ENCODE measurements at places on chromosomes 2 and 18.

DNA sequence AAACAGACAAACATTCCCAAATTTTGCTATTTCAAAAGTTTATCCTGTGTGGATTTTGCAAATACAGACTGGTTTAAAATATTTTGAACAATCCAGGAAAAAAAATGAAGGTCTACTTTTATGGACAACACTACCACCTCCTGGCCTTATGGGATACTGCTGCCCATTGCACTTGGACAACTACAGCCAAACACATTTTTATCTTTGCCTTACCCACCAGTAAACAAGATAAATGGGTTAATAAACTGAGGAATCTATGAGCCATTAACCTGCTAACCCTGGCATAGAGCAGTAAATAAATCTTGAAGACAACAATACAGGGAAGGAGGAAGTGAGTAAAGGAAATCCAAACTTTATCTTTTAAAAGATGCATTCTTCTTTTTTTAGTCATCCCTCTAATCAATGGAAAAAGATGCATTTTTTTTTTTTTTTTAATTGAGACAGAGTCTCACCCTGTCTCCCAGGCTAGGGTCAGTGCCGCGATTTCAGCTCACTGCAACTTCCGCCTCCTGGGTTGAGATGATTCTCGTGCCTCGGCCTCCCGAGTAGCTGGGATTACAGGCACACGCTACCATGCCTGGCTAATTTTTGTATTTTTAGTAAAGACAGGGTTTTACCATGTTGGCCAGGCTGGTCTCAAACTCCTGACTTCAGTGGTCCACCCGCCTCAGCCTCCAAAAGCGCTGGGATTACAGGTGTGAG is 2.1 kb upstream of the SPIRE1 start:
- DNase-seq: no peak

GRCh38 chr18:28267276-28267675 is 90.3 kb upstream of the CDH2 start:
- no peak for DNase-seq

- DNase-seq: no peak
Observed at GRCh38 chr2:53576166-53576565, 191.4 kb upstream of the CHAC2 start.

GRCh38 chr2:82781176-82781915 is 1677.7 kb downstream of the SUCLG1 start:
- DNase-seq: no peak

DNA sequence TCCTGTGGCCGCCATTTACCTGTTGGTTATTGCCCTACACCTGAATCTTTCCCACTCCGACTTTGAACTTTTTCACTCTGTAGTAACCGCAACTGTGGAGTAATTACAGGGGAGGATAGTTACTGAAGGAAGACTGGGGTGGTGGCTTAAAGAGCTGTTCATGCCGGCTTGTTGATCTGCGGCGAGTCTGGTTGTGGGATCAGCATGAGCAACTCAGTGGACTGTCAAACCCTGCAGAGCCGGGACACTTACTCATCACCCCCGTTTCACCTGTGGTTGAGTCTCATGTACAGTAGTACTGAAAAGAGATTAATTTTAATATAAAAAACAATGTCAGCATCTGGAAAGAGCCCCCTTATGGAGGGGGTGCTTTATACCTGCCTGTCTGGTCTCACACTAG is 2.1 kb downstream of the ASB1 start:
- no peak for DNase-seq

DNA sequence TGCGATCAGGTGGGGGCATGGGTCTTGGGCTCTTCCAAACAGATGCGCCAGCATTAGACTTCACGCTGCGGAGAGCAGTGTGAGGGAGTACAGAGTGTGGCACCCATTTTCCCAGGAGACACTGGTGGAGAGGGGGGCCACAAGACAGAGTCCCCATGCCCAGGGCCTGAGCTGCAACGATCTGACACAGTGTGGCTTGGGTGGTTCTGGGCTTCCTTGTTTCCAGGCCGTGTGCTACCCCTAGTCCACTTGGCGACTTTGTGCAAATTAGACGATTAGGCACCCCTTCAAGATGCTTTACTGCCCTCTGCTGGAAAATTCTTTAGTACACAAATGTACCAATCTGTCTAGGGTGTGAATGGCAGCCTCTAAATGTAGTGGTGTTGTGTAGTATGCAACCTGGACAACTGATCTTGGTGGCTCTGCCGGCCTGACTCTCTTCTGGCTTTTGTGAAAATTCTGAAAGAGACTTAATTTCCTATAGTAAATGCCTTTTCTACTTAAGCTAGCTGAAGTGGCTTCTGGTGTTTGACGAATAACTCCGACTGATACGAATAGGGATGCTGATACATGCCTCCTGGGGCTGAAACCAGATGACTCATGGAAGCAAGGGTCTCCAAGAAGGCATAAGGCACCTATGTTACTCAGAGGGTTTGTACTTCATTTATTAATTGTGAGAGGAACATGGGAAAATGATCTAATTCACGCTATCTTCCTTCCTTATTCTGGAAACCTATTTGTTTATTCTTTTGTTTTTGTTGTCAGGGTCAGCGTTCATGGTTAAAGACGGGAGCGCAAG is 92.3 kb upstream of the SMAD2 start:
- DNase-seq: no peak

- DNase-seq: no peak
Observed at GRCh38 chr2:196376984-196377877, 205.9 kb upstream of the STK17B start.

- no peak for DNase-seq
Observed at GRCh38 chr2:38528008-38528442, 74.7 kb downstream of the HNRNPLL start.

GRCh38 chr2:101410746-101411145 is 23.4 kb upstream of the CREG2 start:
- no peak for DNase-seq

DNA sequence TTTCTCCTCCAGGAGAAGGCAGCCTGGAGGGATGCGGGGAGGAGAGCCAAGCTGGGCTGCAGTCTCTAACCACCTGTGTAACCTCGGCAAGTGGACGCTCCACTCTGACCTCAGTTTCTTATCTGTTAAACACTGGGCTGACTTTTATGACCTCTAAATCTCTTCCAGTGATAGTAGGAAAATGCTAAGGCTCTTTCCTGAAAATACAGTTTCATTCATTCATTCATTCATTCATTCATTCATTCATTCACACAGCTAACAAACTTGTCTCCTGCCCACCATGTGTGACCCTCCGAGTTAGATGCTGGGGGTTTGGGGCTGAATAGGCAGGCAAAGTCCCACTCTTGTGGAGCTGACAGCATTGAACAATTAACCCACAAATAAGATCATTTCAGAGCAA is 9.3 kb downstream of the PROM2 start:
- DNase-seq: no peak

DNA sequence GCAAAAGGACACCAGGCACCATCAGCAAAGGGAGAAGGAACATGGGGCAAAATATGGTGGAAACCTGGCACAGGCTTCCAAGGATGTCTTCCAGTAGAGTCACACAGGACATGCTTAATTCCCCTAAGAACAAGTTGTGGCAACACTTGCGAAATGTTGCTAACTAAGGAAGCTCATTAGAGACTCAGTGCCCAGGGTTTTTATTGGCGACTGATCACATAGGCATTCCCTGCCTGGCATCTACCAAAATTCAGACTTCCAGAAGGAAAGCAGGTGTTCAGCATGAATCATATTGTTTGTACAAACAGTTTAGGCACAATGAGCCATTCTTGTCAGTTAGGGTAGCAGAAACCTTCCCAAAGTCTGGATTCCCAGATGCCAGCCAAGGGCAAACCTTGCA is 25.7 kb downstream of the SLC4A1AP start:
- DNase-seq: no peak

- peak; percentile 68 for DNase-seq
Observed at GRCh38 chr2:230671117-230671516, 41.5 kb upstream of the CAB39 start.

Data from non-pigmented ciliary epithelial cell (primary cell).